Stimulated activated CD8-positive, alpha-beta memory T cell treated with anti-CD3 and anti-CD28 coated beads, Interleukin-4, amount 100 ng/mL, for 48 hours (primary cell): ENCODE measurements at places on chromosomes 5 and 9.
A peak's percentile ranks its signal among the peaks of the same experiment; 100 is the strongest.

GRCh38 chr5:135879591-135879990 is 16.1 kb downstream of the IL9 start:
- no peak for DNase-seq

GRCh38 chr5:91206734-91207133 is 176.4 kb downstream of the ARRDC3 start:
- DNase-seq, result no peak

DNA sequence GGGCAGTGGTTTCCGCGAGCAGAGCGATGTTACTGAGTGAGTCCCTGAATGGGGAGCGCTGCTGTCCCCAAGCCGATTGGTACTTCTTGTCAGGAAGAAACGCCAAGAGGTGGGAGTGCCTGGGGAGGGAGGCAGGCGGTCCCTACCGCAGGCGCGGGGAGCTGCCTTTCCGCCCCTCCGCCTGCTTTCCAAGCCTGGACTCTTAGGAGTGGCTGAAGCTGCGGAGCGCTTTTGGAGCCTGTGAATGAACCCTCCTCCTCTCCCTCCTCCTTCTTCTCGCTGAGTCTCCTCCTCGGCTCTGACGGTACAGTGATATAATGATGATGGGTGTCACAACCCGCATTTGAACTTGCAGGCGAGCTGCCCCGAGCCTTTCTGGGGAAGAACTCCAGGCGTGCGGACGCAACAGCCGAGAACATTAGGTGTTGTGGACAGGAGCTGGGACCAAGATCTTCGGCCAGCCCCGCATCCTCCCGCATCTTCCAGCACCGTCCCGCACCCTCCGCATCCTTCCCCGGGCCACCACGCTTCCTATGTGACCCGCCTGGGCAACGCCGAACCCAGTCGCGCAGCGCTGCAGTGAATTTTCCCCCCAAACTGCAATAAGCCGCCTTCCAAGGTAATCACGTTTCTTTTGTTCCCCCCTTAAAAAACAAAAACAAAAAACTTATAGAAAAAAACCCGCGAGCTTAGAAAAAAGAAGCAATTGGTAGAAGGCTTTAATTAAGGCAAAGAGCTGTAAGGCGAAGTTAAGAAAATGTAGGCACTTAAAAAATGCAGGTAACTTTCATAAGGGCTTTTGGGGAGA is at the start of gene VCAN:
VCAN (plus strand) TSS at position 340 of the 808 bp plus-strand sequence. CDS start 11,775 bp downstream, outside the sequence.
- DNase-seq, result no peak

DNA sequence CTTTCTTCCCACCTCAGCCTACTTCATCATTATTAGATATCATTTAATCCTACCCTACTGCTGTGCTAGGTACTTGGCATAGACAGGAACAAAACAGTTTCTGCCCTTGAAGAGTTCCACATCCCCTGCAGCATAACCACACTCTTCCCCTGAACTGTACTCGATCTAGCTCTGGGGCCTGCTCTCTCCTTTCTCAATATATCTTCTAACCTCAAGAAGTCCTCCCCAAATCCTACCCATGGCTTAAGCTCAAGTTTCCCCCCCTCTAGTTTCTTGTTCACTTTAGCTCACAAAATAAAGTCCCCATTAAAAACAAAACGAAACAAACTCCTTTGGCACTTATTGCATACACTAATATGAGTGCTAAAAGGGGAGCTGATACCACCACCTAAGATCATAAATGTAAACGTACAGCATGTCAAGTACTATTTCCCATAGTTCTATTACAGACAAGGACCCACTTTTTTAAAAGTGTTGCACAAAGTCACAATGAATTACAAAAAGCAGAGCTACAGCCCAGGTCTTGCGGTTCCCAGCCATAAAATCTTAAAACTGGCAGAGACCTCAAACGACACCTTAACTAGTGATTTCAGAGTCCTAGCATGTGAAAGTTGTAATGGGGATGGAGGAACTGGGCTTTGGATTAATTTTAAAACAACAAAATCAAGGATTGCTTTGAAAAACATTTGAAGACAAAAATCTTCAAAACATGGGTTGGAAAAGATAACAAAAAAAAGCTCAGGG is 80.7 kb downstream of the PTPDC1 start:
- DNase-seq, result peak; percentile 21

DNA sequence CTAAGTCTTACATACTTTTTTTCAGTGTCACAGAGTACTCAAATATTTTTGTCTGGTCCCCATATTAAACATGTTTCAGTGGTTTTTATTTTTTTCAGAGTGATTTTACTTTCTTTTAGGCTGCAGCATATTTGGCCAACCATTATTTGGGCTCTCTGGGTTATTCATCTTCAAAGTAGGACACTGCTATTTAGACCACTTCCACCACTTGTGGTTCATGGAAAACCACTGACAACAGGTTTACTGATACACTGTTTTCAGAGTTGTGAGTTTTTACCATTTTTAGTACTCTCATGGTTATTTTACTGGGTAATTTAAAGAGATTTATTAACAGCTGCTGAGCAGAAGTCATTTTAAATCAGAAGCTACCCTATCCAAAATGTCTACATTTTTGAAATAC is 437.6 kb downstream of the KIAA0825 start:
- no peak for DNase-seq

DNA sequence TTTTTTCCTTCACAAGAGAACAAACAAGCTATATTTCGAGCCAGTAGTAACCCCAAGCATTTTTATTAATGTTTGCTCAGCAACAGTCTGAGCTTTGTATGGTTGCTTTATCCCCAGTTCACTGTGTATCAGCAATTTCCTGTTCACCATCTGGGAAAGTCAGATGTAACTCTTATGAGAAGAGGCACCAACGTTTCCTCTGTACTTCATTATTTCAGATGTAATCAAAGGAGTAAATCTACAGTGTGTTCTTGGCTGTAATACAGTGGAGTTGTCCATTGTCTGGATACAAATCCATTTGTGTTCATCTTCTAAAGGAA is 340.2 kb downstream of the ARRDC3 start:
- no peak for DNase-seq

GRCh38 chr5:179345433-179346321 is at the start of gene ADAMTS2:
ADAMTS2 (minus strand) TSS chr5:179345461; CDS start chr5:179345328, 133 bp downstream.
- no peak for DNase-seq

DNA sequence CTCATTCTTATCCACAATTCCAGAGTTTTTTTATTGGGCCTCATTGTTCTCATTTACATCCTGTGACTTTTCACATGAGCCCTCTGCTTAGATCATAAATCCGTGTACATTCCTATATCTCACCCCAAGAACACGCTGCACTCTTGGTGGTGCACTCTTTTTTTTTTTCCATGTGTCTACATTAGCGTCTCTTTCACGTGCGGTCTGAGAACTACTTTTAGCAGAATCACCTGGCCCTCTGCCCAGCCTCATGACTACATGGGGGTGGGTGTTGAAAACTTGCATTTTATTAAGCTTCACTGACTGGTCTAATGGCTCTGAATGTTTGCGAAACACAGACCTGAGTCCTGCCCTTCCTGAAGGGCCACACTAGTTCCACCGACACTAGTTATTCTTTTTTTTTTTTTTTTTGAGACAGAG is 18.6 kb downstream of the C9orf57 start:
- no peak for DNase-seq

GRCh38 chr5:91126448-91126847 is 256.7 kb downstream of the ARRDC3 start:
- DNase-seq, result no peak

- no peak for DNase-seq
Observed at GRCh38 chr9:75431375-75431774, 343.1 kb downstream of the OSTF1 start.

- DNase-seq, result no peak
Observed at GRCh38 chr5:82798676-82799075, 278.5 kb downstream of the TMEM167A start.

DNA sequence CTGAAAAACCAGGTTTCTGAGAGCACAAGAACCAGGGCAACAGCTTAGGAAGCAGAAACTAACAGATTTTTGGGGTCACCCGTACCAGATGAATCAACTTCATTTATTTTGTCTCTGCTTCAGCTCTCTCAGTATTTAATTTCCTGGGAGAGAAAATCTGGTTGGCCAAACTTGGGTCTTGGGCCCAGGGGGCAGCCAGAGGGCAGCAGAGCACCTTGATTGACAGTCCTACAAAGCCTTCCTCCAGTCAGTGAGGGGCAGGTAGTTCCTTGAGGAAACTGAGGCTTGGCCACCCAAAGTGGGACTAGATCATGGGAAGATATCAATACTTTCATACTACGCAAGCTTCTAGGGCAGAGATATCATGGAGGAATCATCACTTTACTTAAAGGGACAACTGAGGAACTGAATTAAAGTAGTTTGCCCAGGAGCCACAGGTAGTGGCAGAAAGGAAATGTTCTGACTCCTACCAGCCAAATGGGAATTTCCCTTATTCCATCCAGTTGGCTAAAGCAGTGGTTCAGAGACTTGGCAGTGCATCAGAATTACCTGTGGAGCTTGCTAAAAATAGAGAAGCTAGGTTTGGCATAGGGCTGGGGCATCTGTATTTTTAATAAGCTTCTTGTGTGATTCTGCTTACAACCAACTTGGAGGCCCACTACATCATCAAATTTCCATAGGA is 21.5 kb upstream of the ARHGAP26 start:
- peak; percentile 69 for DNase-seq

GRCh38 chr5:82694711-82695285 is 382.4 kb downstream of the TMEM167A start:
- no peak for DNase-seq

GRCh38 chr5:157516626-157517325 is 56.8 kb downstream of the NIPAL4 start:
- DNase-seq, result no peak

- DNase-seq, result peak; percentile 94
Observed at GRCh38 chr9:34379334-34380033, 2.8 kb upstream of the MYORG start.

DNA sequence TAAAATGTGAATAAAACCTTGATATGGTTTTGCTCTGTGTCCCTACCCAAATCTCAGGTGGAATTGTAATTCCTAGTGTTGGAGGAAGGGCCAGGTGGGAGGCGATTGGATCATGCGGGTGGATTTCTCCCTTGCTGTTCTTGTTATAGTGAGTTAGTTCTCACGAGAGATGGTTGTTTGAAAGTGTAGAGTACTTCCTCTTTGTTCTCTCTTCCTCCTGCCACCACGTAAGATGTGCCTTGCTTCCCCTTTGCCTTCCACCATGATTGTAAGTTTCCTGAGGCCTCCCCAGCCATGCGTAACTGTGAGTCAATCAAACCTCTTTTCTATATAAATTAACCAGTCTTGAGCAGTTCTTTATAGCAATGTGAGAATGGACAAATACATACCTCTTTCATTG is 34.9 kb downstream of the TARS1 start:
- no peak for DNase-seq

- DNase-seq, result no peak
Observed at GRCh38 chr5:39850291-39850690, 425.5 kb upstream of the DAB2 start.

DNA sequence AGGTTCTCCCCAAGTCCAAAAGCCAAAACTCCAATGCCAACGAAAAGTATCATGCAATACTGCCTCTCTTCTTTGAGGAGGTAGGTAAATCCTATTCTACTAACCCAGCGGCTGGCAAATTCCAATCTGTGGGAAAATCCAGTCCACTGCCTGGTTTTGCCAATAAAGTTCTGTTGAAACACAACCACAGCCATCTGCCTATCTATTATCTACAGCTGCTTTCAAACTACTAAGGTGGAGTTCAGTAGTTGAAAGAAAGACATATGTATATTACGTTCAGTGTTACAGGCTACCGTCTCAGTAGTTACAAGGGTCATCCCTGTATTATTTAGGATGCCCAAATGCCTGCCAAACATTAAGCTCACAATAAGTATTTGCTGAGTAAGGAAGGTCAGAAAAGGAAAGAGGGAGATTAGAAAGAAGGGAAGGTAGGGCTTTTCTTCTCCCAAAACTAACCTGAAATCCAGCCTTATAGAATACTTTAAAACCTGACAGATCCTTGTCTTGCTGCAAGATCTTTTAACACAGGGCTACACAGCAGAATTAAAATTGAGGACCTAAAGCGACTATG is 16.2 kb downstream of the ARL15 start:
- no peak for DNase-seq

GRCh38 chr5:173868096-173868880 is 19.9 kb upstream of the CPEB4 start:
- no peak for DNase-seq

DNA sequence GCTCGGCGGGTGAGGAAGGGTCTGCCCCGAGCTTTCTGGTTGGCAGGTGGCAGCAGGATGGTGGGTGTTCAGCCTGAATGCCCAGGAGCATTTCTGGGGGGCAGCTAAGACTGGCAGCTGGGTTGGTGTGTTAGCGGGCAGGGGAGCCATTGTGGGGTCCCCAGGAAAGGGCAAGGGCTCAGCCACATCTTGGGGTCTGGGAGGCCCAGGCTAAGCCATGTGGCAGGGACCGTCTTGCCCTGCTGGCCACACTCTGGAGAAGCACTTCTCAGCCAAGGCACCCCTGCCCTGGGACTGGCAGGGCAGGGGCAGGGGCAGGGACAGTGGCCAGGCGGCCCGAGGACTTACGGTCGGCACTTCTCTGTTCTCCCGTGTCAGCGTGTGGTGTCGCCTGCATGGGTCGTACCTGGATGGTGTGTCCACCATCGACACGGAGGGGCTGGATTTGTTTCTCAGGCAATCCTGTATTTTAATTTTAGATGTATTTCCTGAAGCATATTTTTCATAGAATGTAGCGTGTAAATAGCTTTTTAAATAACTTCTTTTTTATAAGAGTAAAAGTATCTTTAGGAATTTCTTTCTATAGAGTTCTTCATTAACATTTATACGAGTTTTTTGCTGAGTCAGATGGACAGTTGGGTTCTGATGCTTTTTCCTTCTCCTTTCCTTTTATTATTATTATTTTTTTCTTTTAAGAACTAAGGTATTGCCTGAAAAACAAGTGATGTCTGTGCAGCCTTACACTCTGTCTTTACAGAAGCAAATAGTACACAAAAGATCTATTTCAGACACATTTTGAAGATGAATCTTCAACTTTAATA is 102.0 kb downstream of the PHF2 start:
- peak; percentile 14 for DNase-seq

DNA sequence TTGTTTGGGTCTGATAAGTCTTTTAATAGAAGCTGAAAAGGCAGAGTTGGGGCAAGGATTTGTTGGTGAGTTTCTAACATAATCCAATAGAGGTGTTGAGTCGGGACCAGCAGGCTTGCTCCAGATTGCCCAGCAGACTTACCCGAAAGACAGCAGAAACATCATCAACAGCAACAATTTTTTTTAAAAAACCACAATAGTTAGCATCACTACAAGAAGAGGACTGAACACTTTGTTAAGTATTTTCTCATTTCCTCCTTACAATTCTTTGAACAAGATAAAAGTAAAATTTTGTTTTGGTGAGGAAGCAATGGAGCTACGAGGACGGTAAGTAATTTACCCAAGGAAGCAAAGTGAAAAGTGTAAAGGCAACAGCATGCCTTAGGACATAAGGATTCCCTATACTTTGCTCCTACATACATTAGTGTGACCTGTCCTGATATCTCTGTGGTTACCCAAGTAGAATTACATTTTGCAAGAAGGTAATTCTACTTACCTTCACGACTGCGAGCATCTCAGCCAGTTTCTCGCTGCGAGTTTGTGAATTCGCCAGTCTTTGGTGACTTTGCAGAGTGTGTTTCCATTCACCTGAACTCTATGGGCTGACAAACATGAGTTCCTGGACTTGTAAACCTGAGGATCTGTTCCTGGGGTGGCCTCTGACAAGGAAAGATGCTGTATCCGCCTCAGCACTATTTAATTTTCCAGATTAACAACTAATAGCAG is 13.2 kb downstream of the ITK start:
- DNase-seq, result no peak
